NCI-H187 (cell line): ENCODE measurements at places on chromosomes 11 and 22.

GRCh38 chr22:48240935-48241230 is 1478.4 kb downstream of the TBC1D22A start:
- no peak for DNase-seq

DNA sequence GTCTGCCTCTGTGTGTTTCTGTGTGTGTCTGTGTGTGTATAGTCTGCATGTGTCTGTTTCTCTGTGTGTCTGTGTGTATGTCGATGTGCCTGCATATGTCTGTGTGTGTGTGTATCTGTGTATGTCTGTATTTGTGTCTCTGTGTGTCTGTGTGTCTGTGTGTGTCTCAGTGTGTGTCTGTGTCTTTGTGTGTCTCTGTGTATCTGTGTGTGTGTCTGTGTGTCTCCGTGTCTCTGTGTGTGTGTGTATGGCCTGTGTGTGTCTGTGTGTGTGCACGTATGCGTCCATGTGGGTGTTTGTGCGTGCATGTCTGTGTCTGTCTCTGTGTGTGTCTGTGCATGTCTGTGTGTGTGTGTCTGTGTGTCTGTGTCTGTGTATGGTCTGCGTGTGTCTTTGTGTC is 439 bp downstream of the SNX32 start:
- DNase-seq, result no peak

GRCh38 chr11:30818721-30819120 is 232.6 kb upstream of the MPPED2 start:
- DNase-seq, result no peak

DNA sequence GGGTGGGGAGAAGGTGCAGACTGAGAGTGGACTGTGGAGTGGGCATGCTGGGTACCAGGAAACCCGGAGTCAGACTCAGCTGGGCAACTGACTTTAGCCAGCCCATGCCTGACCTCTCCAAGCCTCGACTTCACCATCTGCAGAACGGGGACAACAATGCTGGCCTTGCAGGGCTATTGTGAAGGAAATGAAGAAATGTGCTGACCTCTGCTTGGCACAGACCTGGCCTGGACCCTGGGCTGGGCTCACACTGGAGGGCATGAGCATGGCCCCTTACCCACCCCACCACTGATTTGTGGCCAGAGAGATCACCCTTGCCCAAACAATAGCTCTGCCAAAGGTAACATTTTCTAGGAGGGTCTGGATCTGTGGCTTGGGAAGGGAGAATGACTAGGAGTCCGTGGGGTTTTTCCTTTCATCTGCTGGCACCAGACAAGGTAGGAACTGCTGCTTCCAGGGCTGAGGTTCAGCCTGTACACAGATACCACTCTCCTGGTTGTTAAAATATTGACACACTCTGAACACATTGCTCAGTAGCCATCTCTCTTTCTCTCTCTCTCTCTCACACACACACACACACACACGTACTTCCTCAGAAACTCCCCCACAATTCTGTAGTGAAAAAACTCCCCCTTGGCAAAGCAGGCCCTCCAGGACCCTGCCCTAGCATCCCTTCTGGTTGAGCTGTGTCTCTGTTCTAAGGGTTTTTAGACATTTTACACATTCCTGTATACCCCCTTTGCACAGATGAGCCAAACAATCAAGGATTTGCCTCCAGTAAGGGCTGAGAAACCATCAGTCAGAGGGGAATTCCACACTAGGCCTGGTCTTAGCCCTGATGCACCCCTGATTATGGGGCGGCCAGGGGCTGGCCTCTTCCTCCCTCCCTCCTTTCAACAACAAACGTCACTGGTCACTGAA is 1.0 kb downstream of the MOGAT2 start:
- DNase-seq, result no peak

DNA sequence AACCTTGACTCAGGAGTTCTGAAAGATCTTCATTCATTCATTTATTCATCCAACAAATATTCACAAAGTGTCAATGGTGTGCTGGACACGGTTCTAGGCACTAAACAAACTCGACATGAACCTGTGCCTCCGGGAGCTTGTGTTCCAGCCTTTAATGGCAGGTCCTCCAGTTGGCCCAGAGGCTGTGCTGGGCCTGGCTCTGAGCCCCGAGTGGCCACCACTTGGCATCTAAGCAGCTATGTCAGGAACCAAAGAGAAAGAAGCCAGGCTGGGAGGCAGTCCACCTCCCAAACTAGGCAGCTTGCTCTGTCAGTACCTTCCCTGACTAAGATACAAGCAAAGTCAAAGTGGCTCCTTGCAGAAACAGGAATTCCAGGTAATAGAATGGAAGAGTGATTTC is 233.6 kb downstream of the BUD13 start:
- DNase-seq, result no peak

DNA sequence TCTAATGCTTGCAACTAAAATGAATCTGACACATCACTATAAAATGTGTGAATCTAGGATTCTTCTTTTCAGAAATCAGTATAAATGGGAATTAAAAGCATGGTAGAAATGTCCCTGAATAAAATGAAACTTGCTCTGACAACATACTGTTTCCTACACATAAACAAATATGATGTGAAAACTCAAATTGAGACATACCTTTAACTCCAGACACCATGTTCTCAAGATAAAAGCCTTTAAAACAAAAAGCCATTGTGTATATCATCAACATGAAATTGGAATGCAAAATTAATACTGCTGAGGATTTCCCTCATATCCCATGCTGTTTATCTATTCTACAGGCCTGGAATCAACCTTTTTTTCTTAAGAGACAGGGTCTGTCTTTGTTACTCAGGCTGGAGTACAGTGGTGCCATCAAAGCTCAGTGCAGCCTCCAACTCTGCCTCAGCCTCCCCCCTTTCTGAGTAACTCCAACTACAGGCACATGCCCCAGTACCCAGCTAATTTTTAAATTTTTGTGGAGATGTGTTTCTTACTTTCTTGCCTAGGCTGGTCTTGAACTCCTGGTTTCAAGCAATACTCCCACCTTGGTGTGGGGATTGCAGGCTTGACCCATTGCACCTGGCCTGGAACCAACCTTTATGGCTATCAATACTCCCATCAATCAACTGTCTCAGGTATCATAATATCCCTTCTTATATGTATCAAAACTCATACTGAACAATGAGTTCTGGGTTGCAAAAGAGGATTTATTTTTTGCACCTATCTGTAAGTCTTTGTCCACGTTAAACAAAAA is 6.7 kb downstream of the TAF1D start:
- no peak for DNase-seq

GRCh38 chr11:30914143-30914762 is 328.1 kb upstream of the MPPED2 start:
- DNase-seq, result no peak

DNA sequence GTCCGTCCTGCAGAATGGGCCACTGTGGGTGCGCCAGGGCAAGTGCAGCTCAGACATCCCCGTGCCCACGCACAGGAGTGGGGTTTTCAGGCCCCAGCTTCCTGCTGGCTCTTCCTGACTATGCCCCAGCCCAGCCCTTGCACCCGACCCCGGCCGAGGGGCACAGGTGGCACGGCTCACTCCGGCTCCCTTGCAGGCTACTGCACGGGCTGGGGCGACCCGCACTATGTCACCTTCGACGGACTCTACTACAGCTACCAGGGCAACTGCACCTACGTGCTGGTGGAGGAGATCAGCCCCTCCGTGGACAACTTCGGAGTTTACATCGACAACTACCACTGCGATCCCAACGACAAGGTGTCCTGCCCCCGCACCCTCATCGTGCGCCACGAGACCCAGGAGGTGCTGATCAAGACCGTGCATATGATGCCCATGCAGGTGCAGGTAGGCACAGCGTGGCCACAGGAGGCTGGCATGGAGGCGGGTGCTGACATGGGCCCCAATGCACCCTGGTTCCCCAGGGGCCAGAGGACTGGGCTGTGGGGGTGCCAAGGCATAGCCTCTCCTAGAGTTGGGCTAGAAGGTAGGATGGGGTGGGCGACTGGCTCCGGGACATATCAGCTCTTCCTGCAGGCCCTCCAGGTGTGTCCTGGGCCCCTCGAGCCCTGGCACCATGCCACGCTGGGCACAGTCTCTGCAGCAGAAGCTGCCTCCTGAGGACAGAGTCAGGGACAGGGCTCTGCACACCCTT is 27.7 kb downstream of the MUC2 start:
- DNase-seq, result no peak

- DNase-seq, result no peak
Observed at GRCh38 chr11:94513091-94513490, 830 bp downstream of the C11orf97 start.

DNA sequence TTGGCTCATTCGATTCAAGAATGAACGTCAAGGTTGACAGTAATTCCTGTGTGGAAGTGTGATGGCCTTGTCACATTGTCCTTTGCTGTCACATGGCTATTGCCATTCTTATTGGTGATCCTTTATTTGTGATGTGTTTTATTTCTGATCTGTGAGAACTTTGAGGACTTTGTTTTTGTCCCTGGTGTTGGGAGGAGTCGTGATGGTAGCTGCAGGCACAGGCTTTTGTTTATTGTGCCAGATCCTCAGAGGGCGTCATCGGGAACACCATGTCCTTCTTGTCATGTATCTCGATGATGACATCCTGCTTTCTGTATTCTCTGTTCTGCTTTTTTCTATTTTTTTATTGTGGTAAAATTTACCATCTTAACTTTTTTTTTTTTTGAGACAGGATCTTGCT is 5.6 kb downstream of the PICK1 start:
- DNase-seq, result no peak

DNA sequence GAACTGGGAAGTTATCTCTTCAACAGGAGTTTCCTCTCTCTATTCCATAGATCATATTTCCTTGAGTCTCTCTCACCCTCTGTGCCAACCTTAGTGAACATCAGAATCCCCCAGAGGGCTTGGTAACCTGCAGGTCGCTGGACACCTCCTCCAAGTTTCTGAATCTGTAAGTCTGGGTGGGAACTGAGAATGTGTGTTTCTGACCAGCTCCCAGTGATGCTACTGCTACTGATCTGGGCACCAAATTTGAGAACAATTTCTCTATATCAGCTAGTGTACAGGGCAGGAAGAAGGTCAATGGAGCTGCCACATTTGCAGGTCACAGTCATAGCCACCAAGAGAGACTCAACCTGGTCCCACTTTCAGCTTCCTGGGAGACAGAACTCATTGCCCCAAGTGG is 62.9 kb downstream of the RCN1 start:
- no peak for DNase-seq

DNA sequence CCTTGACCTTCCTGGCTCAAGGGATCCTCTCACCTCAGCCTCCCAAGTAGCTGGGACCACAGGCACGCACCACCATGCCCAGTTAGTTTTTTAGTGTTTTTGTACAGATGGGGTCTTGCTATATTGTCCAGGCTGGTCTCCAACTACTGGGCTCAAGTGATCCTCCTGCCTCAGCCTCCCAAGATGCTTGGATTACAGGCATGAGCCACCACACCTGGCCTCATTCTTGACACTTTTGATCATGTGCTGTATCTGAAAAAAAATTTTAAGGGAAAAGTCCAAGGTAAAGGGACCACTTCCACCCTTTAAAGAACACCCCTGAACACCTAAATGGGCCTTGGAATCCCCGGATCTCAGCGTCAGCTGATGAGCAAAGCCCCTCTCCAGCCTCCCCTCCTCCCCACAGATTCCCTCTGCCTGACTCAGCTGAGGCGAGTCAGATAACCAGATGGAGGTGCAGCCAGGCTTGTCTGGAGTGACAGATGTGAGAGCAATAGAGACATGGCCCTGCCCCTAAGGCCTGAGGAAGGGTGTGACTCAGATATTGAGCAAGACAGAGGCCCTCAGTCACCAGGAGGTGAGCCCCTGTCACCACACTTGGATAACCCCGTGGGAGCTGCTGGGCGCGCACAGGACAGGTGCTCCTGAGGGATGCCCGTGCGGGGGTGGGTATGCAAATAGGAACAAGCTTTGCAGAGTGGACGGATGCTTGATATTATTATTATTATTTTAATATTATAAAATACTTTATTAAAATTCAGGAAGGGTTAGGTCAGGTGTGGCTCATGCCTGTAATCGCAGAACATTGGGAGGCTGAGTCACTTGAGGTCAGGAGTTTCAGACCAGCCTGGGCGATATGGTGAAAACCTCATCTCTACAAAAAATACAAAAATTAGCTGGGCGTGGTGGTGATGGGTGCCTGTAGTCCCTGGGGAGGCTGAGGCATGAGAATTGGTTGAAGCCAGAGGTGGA is 5.0 kb upstream of the CCDC88B start:
- DNase-seq, result no peak

DNA sequence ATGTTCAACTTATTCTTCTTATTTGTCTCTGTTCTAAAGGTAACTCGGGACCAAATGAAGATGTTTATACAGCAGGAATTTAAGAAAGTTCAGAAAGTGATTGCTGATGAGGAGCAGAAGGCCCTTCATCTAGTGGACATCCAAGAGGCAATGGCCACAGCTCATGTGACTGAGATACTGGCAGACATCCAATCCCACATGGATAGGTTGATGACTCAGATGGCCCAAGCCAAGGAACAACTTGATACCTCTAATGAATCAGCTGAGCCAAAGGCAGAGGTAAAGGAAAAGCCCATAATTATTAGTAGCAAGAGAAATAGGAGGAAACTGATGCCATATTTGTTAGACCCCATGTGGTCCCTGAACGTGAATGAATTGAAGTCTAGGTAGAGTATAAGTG is 63.3 kb downstream of the TRIM44 start:
- no peak for DNase-seq

DNA sequence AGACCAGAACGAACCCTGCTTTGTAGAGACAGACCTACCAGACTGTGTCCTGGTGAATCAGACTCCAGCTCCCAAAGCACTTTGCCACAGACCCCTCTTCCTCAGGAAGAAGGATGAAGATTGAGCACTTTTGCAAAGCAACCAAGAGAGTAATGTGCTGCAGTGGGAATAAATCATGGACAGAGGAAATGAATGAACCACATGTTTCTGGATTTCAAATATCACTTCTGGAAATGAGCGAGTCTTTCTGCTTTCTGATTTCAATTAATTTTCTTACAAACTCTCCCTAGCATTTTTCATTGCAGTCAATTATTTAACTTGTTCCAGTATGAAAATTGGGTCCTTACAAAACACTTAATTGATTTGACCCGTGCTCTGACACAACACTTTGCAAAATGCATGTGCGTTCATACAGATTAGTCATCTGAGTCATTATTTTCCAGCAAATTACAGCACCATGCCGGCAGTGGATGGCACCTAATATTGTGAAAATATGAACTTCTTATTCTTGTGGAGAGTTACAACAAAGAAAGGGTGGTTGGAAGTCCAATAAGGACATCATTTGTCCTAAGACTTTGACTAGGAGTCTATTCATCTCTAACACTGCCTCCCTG is 315.9 kb upstream of the CCDC90B start:
- no peak for DNase-seq

DNA sequence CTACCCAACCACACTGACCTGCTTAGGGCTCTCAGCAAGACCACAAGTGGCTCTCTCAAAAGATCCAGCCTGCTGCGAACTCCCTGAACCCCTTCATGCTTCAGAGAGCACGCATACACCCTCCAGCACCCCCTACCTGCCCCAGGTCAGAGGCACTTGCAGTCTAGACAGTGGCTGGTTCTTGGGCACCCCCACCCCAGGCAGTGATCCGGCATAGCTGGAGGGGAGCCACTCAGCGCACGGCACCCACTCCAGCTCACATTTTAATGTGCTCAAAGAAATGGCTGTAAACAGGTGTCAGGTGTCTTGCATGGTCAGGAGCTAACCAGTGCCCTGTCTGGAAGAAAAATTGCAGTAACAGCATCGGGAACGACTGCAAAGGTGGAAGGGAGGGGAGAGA is 140.8 kb downstream of the PKNOX2 start:
- no peak for DNase-seq
